Hypothalamus (tissue), 51 donors: ENCODE measurements at places on chromosomes 16 and 17.

DNA sequence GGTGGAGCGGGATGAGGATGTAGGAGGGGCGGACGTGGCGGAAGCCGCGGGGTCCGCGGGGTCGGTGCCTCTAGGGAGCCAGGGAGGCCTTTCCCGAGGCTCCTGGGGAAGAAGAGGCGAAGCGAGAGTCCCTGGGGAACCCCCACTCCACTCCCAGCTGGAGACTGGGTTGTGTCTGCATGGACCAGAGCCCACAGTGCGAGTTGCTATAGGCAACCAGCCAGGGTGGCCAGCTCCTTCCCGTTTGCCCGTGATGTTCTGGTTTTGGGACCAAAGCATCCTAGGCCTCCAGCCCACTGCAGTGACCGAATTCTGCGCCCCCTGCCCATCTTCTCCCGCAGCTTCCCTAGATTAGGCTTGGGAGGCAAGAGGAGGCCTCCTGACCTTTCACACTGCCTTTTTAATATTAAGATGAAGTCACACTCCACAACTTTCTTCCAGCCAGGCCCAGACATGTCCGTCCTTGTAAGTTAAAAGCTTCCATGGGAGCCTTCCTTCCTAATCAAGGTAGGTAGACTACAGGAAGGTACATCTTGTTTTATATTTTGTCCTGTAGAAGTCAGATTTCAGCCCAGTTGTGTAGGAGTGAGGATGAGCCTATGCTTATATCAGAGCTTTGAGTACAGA is 469 bp downstream of the AMZ2 start:
- DNase-seq = no peak

- no peak for DNase-seq
These were observed 122.6 kb downstream of the NPIPB5 start for GRCh38 chr16:22633280-22633679.

GRCh38 chr17:11391134-11391533 is 150.1 kb downstream of the SHISA6 start:
- no peak for DNase-seq

DNA sequence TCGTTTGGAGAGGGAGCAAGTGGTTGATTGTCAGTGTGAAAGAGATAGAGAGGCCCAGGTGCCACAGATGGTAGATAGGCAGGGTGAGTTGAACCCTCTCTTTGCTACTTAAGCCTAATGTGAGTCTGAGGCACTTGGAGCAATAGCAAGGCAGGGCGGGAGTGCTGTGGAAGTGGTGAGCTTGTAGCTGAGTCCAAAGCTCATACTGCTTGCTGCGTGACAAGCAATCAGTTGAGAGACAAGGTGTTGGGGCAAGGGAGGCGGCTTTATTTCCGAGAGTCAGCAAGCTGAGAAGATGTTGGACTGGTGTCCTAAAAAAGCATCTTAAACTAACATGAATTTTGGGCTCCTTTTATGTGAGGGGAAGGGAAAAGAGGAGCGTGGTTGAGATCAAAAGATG is 112.9 kb upstream of the ZKSCAN2 start:
- no peak for DNase-seq

DNA sequence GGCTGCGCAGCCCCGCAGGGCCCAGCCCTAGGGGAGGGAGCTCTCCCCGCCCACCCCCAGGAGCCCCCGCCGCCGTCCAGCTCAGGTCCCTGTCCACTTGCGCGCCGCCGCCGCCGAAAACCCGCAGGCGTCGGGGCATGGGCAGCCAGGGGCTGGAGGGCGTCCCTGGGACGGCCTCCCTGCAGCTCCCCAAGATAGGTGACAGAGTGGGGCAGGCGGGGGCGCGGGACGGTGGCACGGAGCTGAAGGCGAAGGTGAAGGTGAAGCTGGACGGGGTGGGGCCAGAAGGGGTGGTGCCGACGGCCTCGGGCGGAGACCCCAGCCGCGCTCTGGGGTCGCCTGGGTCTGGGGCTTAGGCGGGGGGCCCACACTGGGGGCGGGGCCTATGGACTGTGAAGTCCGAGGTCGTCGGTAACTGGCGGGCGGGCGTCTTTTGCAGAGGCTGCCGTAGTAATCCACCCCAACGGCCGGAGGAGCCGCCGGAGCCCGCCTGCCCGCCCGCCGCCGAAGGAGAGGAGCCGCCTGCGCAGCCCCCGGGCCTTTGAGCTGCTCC is 27.2 kb downstream of the SREBF1 start:
- DNase-seq = no peak

- DNase-seq = no peak
These were observed 1.4 kb downstream of the BBS2 start for GRCh38 chr16:56518425-56518824.

- DNase-seq = no peak
These were observed 71.2 kb upstream of the GNG13 start for GRCh38 chr16:871562-872345.

GRCh38 chr16:7216719-7217118 is 115.9 kb upstream of the RBFOX1 start:
- DNase-seq = no peak

- no peak for DNase-seq
These were observed 6.3 kb upstream of the MNT start for GRCh38 chr17:2406903-2407790.

- DNase-seq = no peak
These were observed 35.1 kb downstream of the CACNG1 start for GRCh38 chr17:67079491-67079890.

DNA sequence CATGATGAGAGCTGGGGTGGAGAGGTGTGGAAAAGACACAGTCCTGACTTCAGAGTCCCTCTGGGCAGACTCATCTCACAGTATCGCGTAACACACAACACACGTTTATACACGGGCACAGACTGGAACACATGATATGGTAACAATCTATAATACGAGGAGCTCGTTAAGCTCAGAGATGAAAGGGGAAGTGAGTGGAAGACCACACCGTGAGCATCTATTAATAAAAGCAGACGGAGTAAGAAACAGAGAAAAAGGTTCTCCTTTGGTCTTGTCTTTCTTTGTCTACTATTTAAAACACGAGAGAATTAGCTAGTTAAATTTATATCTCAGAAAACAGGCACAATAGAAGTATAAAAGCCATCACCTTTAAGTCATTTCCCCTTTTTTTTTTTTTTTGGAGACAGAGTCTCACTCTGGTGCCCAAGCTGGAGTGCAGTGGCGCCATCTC is 13.5 kb downstream of the ANKRD11 start:
- no peak for DNase-seq

- DNase-seq = no peak
These were observed 49.7 kb upstream of the ENDOV start for GRCh38 chr17:80365001-80365965.

DNA sequence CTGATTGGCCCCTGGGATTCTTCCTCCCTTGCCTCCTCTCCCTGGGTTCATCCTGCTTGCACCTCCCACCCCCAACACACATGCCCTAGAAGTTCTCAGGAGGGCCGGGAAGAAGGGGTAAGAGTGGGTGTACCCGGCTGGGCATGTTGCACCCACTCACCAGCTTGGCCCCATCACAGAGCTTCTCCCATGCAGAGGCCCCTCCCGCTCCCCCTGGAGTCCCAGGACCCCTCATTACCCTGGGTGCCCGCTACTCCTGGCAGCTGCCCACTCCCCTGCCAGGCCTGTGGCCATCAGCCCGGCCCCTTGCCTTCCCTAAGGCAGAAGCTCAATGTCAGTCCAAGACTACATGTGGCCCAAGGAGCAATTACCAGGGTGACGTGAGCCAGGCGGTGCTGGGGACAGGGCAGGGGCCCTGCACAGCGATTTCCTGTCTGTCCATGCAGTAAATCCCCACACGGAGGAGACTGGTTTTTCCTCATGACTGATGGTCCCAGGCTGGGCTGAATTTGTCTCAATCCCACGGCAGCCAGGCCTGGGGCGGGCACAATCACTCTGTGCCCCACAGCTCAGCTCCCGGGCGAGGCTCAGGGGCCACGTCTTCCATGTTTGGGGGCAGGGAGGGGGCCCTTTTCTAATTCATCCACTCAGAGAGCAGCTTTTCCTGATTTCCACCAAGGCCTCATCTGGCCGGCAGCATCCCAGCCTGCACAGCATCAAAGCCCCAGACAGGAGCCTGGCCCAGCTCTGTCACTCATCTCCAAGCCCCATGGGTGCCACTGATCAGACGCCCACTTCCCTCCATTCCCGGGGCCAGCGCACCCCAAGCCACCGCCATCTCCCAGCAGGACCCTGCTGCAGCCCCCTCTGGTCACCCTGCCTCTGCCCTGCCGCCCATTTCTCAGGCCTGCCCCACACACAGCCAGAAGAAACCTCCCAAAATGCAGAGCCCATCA is 234.7 kb downstream of the KATNIP start:
- no peak for DNase-seq

GRCh38 chr17:17275971-17276370 is 5.1 kb downstream of the COPS3 start:
- no peak for DNase-seq

- DNase-seq = no peak
These were observed 52.3 kb upstream of the ARL6IP1 start for GRCh38 chr16:18853694-18854093.

GRCh38 chr17:50270435-50271362 is 3.6 kb upstream of the TMEM92 start:
- DNase-seq = no peak

- no peak for DNase-seq
These were observed 11.7 kb downstream of the TRIM37 start for GRCh38 chr17:59094861-59095530.

DNA sequence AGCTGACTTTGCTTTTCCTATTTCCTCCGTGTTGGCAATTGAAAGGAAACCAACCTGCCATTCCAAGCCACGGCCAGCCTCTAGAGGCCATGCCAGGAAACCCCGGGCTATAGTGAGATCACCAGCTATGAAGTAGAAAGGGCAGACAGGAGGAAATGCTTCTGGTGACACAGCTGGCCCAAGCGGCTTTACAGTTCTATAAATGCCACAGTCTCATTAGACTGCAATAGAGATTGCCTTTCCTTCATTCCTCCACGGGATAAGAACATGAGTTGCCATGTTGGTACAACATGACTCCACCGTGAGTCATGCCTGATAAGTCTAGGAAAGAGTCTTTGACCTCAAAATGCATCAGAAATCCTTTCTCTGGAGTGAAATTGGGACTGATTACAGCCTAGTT is 384.9 kb downstream of the GRIN2A start:
- no peak for DNase-seq

- DNase-seq = no peak
These were observed 167.9 kb upstream of the NOL11 start for GRCh38 chr17:67549820-67550219.
